ENCODE measurements at places on chromosomes 3 and 15.

DNA sequence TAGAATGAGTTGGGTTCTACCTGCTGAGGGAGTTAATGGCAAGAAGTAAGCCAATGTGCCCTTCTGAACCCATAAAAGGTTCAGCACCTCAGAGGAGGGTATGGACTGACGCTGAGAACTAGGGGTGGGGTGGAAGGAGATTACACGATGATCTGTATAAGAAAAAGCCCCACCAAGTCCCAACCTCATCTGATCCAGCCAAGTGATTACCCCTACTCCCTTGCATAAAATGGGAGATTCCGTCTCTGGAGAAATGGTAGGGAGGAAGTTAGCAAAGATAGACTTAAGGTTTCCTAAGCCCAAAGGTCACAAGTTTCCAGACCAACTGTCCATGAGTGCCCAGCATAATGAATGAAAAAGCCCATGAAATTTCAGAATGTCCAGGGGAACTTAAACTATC, 7.1 kb upstream of the DVL3 start:
- DNase-seq, result no peak

- DNase-seq, result no peak
These were observed 115.6 kb upstream of the MANF start for GRCh38 chr3:51269466-51269865.

- DNase-seq, result peak; percentile 5
These were observed 31.1 kb downstream of the CYFIP1 start for GRCh38 chr15:22949074-22949547.

- no peak for DNase-seq
These were observed 74.9 kb downstream of the PIK3R4 start for GRCh38 chr3:130671545-130672312.

- no peak for DNase-seq
These were observed 5.3 kb upstream of the BCL6 start for GRCh38 chr3:187750513-187751123.
